Dorsolateral prefrontal cortex (tissue), 122 donors: ENCODE measurements at places on chromosomes 2 and 18.

- DNase-seq, result no peak
Measured at GRCh38 chr2:58073751-58074150, 27.1 kb downstream of the VRK2 start.

- no peak for DNase-seq
Measured at GRCh38 chr2:239661334-239662312, 260.8 kb upstream of the HDAC4 start.

DNA sequence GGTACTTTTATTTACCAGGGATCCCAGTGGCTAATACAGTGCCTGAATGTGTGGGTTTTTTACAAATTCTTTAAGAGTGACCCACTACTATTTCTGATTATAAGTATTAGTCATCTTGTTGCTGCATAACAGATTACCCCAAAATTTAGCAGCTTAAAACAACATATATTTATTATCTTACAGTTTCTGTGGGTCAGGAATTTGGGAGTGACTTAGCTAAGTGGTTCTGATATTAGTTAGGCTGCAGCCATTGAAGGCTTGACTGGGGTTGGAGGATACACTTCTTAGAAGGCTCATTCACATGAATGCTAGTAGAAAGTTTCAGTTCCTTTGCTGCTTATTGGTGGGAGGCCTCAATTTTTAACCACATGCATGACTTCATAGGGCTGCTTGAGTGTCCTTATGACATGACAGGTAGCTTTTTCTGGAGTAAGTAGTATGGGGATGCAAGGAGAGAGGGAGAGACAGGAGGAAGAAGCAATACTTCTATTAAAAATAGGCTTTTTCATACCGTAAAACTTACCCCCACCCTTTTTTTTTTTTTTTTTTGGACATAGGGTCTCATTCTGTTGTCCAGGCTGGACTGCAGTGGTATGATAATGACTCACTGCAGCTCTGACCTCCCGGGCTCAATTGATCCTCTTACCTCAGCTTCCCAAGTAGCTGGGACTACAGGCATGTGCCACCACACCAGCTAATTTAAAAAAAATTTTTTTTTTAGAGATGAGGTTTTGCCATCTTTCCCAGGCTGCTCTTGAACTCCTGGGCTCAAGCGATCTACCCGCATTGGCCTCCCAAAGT lies 13.3 kb upstream of the POLE4 start:
- no peak for DNase-seq

DNA sequence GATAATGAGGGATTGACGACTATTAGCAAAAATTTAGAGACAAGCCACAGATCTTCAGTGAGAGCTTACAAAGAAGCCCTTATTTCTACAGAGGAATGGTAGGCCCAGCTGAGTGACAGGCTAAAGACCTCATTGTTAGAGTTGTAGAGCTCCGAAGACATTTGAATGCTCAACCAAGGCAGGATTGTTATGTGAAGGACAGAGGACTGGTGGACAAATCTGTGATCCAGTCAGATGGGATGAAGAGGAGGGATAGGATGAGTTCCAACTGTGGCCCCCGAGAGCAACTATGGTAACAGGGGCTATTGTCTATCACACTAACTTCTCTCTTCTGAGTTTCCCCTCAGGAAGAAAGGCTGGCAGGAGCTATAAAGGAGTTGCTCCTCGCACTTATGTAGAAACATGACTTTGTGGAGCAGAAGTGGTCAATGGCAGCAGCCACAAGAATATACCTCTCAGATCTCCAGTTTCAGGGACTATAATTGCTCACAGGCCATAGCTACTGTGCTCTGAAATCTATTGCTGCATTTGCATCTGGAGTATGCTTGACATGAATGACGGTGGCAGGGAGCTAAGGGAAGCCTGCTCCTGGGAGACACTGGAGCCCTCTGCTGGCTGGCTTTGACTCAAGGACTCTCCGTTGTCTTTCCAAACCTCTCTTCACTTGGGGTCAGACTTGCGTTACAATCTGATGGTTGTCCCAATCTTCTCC lies 50.3 kb upstream of the GREB1L start:
- DNase-seq, result peak; percentile 83

GRCh38 chr2:66021296-66021695 lies 413.6 kb upstream of the MEIS1 start:
- DNase-seq, result no peak

GRCh38 chr2:69195706-69196105 lies 182.7 kb downstream of the ANTXR1 start:
- no peak for DNase-seq

GRCh38 chr2:153787612-153788011 lies 84.1 kb upstream of the GALNT13 start:
- no peak for DNase-seq

- no peak for DNase-seq
Measured at GRCh38 chr18:40179729-40180461, 1775.1 kb upstream of the PIK3C3 start.

DNA sequence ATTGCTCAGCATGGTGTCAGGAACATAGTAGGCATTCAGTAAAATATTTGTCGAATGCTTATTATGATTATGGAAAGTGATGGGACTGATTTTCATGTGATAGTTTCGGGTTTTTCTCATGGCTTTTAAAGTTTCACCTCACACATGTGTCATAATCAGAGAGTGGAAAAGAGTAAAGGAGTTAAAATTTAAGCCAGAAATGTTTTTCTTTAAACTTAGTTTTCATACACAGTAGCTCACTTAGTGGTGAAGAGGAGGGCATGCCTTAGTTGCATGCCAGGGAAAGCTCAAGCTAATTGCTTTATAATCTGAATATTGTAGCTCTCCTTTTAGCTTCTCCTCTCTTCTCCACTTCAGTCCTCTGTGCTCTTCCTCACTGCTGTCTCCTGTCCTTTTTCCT lies 38.0 kb downstream of the EHBP1 start:
- no peak for DNase-seq

DNA sequence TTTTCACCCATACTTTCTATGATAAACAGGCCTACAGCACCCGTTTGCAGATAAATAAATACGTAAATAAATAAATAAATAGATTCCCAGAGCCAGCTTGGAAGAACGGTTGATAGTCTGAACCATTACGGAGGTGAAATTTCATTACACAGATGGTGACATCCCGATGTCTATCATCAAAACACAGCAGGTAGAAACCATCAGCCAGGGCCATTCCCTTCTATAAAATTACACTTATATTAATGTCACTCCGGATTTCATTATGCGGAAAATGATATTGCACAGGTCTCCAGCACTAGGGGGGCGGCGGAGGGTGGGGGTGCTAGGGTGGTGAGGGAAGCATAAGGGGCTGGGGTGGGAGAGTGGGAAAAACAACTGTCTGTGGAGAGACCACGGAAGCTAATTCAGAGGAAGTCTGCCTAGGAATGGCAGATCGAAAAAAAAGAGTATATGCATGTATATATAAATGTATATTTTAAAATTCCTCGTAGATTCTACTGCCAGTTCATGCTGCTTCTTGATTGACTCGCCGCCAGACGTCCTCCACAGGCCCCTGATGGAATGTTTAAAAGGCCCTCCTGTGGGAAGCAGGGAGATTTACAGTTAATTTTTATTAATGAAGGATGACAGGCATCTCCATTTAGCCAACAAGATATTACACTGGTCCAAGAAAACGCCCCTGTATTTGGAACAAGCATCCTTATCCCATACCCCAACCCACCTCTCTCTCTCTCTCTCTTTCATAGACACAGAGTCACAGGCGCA lies 1906.0 kb upstream of the PIK3C3 start:
- DNase-seq, result no peak

GRCh38 chr2:37793004-37793403 lies 121.6 kb upstream of the CDC42EP3 start:
- DNase-seq, result no peak

DNA sequence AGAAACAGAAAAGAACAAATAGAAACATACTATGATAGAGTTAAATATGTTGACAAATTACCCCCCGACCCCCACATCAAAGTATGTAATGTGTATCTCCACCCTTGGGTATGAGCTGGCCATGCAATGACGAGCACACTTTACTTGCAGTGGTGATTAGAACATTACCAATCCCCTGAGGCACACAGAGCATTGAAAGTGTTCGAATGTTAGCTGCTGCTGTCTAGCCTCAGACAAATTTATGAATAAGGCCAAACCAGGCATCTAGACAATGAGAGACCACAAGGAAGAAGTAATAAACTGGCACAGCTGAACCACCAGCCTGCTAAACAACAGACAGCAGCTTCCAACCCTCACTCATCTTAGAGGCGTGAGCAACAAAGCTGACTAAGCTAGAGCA lies 380.5 kb downstream of the DSEL start:
- no peak for DNase-seq

DNA sequence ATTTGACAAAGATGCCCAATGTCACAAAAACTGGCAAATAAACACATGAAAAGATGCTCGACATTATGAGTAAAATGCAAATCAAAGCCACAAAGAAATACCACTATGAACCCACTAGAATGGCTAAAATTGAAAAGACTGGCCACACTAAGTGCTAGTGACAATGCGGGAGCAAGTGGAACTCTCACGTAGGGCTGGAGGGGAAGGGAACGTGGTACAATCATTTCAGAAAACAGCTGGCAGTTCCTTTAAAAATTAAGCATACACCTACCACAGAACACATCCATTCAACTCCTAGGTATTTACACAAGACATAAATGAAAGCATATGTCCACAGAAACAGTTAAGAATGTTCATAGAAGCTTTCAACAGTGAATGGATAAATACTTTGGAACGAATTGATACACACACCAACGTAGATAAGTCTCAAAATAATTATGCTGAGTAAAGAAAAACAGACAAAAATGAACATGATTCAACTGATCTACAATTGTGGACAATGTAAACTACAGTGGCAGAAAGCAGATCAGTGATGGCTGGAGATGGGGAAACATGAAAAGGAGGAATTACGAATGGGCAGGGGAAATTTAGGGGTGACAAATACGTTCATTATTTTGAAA lies 71.7 kb downstream of the MYOM1 start:
- no peak for DNase-seq

DNA sequence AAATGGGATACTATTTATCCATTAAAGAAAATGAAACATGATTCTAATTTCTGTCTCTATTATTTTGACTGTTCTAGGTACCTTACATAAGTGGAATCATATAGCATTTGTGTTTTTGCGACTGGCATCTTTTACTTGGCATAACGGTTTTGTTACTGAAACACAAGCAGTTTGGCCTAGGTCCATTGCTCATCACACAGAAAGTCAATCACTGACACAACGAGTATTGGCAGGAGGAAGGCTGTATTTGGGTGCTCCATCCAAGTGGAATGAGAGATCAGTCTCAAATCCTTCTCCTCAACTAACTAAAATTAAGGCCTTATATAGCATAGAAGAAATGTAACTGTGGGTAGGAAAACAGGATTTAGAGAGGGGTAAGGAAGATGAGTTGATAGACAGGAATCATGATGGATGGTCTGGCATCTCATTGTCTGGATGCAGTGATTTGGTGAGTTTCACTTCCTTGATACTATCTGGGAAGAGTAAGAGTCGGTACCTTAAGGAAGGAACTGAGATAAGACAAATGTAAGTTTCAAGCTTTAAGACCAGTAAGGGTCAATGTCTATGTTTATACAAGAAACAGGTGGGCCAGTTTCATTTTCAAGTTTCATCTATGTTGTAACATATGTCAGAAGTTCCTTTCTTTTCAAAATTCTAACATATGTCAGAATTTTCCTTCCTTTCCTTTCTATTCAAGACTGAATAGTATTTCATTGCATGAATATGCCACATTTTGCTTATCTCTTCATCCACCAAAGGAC lies 276.9 kb upstream of the RAB6C start:
- no peak for DNase-seq

DNA sequence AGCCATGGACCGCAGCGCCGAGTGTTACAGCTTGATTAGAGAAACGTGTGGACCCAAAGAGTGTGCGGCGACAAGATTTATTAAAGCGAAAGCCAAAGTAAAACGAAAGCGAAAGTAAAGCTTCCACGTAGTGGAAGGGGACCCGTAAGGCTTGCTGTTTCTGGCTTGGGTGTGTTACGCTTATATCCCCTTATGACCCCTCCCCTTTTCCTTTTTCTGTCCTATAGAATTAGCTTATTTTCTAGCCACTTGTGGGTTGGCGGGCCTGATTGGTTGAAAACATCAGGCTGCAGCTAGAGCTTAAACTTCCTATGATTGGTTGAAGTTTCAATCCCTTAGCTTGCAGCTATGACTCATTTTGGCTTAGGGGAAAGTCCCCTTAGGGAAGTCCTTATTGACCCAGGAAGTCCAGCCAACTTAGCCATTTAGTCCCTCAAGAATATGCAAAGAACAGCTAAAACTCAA lies 969.7 kb downstream of the DCDC2C start:
- no peak for DNase-seq

DNA sequence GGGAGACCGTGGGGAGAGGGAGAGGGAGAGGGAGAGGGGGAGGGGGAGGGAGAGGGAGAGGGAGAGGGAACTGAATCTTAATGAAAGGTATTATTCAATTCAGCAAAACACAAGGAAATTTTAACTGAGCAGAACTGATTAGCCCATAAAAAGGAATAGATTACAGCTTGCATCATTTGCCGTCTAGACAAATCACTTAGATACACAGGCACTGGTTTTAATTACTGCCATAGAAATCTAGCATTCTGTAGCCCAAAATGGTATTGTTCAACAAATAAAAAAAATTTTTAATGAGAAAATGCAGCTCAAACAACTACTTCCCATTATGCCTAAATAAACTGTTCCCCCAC lies 7.9 kb upstream of the KCNF1 start:
- no peak for DNase-seq

- DNase-seq, result no peak
Measured at GRCh38 chr2:120747281-120747680, 11.6 kb downstream of the GLI2 start.

GRCh38 chr2:102843764-102844443 lies 82.1 kb downstream of the TMEM182 start:
- DNase-seq, result no peak

GRCh38 chr18:47893047-47893446 lies 37.4 kb downstream of the SMAD2 start:
- DNase-seq, result no peak

- DNase-seq, result peak; percentile 31
Measured at GRCh38 chr2:124426625-124427024, 401.5 kb downstream of the CNTNAP5 start.

DNA sequence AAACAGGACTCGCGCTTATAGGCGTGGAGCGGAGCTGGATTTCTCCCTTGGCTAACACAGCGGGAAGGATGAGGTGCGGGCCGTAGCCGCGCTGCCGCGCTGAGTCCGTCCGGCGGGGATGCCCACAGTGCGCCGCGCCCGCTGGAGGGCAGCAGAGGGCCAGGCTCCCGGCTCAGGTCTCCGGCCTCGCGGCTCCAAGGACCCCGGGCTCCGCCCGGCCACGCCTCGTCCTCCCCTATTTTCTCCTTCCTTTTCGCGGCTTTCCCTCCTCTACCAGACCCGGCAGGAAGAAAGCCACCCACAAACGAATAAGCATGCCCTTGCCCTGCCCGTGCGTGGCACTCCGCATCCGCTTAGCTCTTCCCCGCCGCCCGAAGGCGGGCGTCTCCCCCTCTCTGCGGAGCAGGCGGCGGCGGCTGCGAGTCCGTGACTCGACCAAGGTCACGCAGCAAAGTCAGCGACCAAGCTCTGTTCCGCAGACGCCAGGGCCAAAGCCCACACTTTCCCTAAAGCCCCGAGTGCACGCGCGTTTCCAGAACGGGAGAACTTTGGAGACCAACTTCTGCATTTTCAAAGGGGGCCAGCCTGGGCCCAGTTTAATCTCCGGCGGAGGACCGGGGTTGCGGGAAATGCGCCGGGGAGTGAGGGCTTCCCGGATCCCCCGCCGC lies 48.5 kb downstream of the KCNIP3 start:
- peak; percentile 86 for DNase-seq
